ENCODE measurements at places on chromosomes 2 and 18. TPM values are rescaled to one million over a fixed set of nuclear protein-coding genes. Genes with fewer than 3 reads are reported as not detected.

Gene SERPINB2
- total RNA-seq: not detected

Gene LYG1
- total RNA-seq: 1.4 TPM

Gene ALPP
- not detected for total RNA-seq

Gene C2orf78
- not detected for total RNA-seq

Gene STARD6
- not detected for total RNA-seq

Gene WDR54
- total RNA-seq: 96.9 TPM

Gene ARHGAP15
- total RNA-seq: 154 TPM

DNA sequence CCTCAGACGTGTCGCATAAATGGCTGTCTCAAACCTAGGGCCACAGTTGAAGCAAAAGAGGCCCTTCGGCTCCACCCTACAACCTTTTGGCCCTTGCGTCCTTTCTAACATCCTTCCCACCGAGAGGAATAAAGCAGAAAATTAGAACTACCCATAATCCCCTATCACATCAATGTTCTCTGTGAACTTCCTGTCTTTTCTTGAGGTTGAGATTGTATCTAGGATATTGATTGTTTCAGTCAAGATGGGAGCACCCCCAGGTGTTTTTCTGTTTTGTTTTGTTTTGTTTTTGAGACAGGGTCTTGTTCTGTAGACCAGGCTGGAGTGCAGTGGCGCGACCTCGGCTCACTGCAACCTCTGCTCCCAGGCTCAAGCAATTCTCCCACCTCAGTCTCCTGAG, 23.6 kb downstream of the INPP5D start:
- DNase-seq: no peak

DNA sequence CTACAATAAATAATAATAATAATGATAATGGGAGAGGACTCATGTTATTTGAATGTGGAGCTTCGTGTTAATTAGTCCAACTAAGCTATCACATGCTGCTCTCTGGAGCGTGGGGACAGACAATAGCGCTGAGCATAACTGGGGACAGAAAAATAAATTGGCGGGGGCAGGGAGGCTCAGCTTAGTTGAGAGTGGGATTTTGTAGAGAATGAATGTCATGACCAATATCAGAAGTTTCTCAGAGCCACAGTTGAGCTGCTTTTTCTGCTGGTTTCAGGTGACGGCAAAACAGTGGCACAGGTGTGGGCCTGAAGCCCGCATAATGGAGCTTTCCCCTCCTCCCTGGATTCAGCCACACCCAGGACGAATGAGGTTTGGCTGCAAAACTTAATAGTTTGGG, 111.1 kb upstream of the CAB39 start:
- DNase-seq: no peak

DNA sequence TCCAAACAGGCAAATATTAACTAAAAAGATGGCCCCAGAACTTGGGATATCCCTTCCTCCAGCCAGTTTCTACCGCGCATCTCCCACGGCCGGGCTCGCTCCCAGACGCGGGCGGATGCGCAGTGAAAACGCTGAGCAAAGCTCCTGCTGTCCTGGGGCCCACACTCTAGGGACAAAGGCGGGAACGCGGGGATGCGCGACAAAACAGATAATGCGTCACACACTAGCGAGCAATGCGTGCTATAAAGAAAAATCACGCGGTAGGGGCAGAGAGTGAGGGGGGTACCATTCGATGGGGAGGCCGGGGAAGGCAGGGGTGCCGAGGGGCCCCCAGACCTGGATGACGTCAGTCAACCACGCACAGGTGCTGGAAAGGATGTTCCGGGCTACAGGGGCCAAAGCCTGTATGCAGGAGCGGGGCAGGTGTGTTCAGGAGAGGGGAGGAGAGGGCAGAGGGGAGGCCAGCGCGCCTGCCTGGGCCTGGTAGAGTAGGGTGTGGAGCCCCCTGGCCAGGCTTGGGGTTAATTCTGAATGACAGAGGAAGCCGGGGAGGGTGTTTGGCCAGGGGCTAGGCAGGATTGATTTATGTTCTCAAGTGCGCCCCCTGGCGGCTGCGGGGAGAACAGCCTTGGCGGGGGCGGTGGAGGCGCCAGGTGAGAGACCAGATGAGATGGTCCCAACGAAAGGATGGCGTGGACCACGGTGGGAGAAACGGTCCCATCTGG, 14.9 kb upstream of the ITM2C start:
- peak; percentile 82 for DNase-seq

GRCh38 chr2:99754210-99754609, 264.4 kb upstream of the REV1 start:
- DNase-seq: no peak

GRCh38 chr18:10296491-10296890, 157.9 kb upstream of the APCDD1 start:
- no peak for DNase-seq

DNA sequence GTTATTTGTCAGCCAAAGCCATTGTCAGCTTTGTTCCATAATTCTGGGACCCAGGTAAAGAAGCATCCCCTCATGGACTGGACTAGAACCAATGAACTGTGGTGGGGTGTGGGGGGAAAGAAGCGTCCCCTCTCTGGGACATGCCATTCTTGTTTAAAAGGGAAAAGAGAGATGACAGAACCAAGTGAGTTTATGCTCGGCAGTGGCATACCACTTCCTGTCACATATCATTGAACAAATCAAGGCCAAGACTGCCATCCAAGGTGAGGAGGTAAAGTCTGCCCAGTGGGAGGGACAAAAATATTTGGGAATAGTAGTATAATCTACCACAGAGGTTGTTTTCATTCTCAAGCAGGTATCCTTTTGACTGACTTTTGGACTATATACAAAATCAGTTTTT, 4.7 kb upstream of the GLS start:
- peak; percentile 55 for DNase-seq

DNA sequence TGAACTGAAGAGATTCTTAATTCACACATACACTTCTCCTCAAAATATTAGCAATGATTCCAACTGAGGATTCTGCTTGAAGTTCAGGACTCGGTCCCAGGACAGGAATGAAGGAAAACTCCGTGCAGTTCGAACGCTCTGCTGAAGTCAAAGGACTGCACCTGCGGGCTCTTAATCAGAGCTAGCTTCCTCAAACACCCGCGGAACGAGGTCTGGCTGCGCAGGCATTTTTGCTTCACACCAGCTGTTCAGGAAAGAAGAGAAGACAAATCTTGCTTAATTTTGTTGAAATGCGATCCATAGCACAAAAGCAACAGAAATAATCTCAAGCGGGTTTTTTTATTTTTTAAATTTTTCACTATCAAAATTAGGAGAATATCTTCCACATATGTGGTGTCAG, 175.6 kb downstream of the LAMA1 start:
- no peak for DNase-seq

- no peak for DNase-seq
These were observed 977.3 kb upstream of the CDH2 start for GRCh38 chr18:29154196-29154757.

- peak; percentile 98 for DNase-seq
These were observed 2.2 kb upstream of the CASP8 start for GRCh38 chr2:201257956-201258665.

- DNase-seq: no peak
These were observed 141.6 kb downstream of the WDPCP start for GRCh38 chr2:63446658-63447057.

GRCh38 chr2:65081232-65081685, 25.0 kb downstream of the CEP68 start:
- no peak for DNase-seq
